ENCODE measurements at places on chromosomes 16 and 17.

- no peak for DNase-seq
Measured at GRCh38 chr16:3642397-3643094, 11.9 kb upstream of the DNASE1 start.

GRCh38 chr17:78131172-78132083 lies 857 bp downstream of the TMC8 start:
- DNase-seq: no peak

DNA sequence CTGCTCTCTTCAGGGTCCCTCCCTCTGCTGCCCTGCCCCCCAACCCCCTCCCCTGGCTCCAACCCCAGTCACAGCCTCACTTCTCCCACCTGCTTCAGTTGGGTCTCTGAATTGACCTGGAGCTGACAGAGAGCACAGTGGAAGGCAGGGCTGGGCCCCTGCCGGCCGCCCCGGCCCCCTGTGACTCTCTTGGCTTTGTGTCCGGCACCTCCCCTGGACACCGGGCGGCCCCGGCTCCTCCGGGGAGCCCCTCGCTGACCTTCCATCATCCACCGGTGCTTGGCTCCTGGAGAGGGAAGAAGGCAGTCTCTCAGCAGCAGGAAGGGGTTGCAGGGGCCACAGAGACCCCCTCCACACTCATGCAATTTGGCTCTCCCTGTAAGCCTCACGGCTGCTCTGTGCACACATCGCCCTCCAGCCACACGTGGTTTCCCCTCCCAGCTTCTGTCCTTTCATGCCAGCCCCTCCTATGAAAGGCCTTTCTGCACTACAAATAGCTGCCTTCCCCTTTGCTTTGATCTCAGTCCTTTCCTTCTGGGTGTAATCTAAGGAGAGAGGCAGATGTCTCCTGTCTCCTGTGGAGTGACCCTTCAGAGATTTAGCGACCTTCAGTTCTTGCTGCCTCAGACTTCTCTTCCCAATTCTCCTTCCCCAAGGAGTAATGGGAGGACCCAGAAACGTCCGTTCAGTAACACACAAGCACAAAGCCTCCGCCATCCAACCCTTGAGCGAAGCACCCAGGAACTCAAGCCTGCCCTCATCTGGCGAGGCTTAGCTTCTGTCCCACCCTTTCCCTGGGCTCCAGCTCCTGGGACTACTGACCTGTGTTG lies 8.3 kb downstream of the NKIRAS2 start:
- no peak for DNase-seq

DNA sequence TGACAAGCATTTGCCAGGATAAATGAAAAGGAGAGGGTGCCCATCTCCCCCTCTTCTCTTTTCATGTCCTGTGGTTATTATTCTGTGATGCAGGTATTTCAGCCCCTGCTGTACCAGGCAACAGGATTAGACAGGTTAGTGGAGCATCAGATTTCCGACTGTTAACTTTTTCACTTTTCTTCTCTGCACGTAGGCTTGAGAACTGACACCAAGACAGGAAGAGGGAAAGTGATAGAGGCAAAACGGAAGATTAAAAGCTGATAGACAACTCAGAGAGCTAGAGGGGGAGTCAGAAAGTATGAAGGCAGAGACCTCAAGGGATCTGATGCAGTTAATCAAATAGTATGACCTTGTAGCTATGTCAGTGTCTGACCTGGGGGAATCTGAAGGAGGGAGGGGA lies 132.8 kb downstream of the SOX9 start:
- DNase-seq: no peak

DNA sequence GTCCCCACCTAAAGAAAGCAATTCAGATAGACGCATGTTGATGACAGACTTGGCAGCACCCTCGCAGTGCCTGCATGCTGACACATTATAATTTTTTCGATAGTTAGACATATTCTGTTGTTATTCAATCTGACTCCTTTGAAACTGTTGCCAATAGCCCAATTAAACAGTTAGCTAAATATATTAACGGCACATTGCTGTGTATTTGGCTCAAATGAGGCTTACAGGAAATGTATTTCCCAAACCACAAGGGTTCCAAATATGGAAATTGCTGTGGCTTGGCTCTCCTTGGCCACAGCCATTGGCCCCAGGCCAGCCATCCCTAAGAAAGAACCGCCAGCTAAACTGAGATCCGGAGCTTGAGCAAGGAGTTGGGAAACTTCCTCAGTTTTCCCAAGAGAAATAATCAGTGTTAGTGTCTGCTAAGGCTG lies 31.1 kb downstream of the C16orf82 start:
- no peak for DNase-seq

DNA sequence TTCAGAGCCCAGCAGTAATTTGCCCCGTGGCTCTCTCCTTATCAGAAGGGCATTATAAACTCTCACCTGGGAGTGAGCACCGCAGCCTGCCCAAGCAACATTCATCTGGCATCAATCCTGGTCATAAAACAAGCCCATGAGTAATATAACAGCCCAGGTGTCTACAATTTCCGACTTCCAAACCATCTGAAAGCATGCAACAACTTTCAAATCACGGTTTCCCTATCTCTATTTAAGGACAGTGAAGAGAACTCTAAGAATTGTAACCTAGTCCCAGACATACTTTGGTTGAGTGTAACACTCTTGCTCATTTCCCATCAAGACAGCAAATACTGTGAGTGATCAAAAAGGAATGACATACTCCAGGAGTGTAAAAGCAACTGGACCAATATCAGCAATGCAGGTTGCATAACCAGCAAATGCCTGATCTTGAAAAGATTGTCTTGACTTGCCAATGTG lies 487.4 kb upstream of the SOX9 start:
- no peak for DNase-seq

- no peak for DNase-seq
Measured at GRCh38 chr16:17002565-17002964, 468.2 kb downstream of the XYLT1 start.

Measured in COR-L47 (cell line).